ENCODE measurements at places on chromosomes 2 and 18.

DNA sequence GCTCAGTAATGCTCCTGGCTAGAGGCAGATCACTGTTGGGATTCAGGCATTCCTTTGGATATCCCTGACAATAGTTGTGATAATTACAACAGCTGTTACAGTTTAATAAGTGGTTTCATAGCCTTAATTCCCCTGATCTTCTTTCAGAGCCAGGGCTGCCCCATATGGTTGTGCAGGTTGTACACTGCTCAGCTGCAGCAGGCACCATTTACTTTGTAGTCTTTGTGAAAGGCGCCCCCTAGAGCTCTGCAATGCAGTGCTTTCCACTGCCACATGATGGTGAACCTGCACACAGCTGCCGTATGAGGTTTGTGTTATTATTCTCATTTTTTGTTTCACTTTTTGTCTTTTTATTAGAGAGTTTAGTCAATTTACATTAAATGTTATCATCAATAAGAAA, 239.1 kb downstream of the KCNS3 start:
- no peak for DNase-seq

- no peak for DNase-seq
Measured at GRCh38 chr18:77131652-77132368, 773 bp downstream of the MBP start.

- DNase-seq, result no peak
Measured at GRCh38 chr2:144708626-144709025, 188.7 kb upstream of the ZEB2 start.

DNA sequence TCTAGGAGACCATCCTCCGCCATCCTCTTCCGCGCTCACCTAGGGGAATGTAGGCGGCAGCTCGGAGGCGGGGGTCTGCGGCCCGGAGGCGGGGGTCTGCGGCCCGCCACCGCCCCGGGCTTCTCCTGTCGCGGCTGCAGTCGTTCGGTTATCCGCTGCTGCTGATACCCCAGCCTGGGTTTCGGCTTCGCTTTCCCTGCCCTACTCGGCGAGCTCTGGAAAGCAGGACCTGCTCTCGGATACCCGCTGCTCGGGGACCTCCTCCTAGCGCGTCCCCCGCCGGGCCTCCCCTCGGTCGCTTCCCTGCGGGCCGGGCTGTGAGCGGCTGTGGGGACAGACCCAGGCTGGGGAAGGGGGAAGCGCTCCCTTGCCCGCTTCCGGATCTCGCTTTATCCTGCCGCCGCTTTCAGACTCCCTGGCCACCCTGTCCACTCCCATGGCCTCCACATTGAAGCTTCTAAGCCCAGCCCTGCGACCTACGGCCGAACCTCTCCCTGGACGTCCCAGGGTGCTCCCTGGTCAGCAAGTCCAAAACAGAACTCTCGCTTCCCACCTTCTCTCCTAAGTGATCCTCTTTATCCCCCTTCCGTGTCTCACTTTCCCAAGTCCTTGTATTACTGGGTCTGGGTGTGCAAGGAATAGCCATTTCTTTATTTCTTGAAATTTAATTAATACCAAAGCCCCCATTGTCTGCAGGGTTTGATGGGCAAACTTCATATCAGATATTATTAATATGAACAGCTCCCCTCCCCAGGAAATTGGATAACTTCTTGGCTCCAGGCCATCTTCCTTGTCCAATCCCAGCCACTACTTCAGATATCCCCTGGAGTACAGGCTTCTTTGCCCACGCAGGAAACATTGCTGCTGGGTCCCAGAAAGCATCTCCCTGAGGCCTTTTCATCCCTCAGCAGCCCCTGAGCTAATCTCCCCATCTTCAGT, 769 bp downstream of the FKBP1B start:
- no peak for DNase-seq

DNA sequence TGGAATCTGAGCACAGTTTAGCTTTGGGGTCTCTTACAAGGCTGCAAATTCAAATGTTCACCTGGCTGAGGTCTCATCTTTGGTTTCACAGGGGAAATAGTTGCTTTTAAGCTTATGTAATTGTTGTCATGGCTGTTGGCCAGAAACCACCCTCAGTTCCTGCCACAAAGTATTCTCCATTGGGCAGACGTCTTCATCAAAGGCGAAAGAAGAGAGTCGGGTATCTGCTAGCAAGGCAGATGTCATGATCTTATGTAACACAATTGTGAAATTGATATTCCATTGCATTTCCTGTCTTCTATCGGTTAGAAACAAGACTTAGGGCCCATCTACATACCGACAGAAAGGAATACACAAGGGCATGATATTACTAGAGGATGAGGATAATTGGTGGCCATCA, 816.2 kb downstream of the MBD2 start:
- DNase-seq, result no peak

GRCh38 chr2:233048569-233049193, 11.5 kb upstream of the INPP5D start:
- no peak for DNase-seq

- DNase-seq, result no peak
Measured at GRCh38 chr2:218332288-218332687, 24.4 kb upstream of the CATIP start.

DNA sequence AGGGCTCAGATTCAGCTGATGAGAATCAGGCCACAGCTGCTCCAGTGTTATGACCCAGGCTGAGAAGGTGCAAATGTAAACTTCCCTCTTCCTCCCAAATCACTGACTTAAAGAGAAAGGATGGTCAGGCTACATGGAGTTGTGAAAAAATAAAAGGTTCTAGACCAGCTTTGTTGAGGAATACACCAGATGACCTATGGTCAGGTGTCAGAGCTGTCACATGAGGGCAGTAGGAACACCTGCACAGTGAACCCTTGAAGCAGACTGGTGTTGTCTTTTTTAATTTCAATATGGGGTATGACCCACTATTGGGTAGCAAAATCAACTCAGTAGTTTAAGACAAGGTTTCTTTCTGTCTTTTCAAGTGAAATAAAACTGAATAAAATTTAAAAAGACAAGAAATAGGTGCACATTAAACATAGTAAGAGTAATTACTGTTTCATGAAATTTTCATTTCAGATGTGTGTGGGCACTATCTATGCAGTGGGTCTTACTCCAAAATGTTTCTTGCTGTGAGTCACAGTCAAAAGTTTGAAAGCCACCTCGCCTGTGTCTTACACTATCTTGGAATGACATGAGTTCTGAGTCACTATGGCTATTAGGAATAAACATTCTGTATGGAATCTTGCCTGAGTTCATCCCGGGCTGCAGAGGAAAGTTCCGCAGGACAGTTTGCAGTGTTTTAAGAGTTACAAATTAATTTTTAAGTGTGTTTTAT, 83.6 kb downstream of the ACVR1 start:
- DNase-seq, result no peak

DNA sequence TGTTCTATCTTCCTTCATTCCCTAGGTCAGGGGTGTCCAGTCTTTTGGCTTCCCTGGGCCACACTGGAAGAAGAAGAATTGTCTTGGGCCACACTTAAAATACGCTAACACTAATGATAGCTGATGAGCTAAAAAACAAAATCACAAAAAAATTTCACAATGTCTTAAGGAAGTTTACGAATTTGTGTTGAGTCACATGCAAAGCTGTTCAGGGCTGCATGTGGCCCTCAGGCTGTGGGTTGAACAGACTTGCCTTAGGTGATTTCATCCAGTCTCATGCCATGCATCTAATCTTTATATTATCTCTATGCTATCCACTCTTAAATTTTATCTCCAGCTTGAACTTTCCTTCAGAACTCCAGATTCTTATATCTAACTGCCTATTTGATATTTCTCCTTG, 80.1 kb downstream of the CCDC85A start:
- no peak for DNase-seq

Data from H1 (cell line).